ENCODE measurements at places on chromosomes 4 and X. TPM values are rescaled to one million over a fixed set of nuclear protein-coding genes. Genes with fewer than 3 reads are reported as not detected.

Gene UGT2B11
- not detected for total RNA-seq

Gene KLHL13
- total RNA-seq, result 10.6 TPM

Gene F11
- not detected for total RNA-seq

Gene NRK
- 0.49 TPM for total RNA-seq

Gene CNKSR2
- total RNA-seq, result 4.2 TPM

Gene OPRPN
- not detected for total RNA-seq

GRCh38 chr4:89588421-89588820, 248.5 kb downstream of the SNCA start:
- no peak for DNase-seq

DNA sequence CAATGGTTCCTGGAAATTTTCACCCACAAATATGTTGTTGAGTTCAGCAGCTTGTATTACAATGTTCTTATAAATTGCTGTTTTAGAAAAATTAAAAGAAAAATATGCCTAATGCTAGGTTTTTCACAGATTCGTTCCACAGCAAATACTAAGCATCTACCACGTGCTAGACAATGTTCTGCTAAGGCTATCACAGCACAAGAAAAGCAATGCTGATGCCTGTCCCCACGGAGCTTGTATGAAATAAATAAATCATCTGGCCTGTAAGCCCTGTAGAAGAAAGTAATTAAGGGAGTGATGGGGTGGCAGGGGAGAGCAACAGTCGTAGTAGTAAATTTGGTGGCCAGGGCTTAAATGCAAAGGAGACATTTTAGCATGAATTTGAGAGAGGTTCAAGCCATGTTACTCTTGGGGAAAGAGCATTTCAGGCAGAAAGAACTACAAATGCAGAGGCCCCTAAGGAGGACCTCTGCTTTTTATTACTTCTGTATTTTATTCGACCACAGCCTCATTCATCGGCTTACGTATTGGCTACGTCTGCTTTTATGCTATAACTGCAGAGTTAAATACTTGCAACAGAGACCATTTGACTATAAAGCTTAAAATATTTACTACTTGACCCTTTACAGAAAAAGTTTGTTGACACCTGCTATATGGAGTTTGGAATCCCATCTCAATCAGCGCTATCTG, 36.3 kb downstream of the ARAP2 start:
- no peak for DNase-seq

DNA sequence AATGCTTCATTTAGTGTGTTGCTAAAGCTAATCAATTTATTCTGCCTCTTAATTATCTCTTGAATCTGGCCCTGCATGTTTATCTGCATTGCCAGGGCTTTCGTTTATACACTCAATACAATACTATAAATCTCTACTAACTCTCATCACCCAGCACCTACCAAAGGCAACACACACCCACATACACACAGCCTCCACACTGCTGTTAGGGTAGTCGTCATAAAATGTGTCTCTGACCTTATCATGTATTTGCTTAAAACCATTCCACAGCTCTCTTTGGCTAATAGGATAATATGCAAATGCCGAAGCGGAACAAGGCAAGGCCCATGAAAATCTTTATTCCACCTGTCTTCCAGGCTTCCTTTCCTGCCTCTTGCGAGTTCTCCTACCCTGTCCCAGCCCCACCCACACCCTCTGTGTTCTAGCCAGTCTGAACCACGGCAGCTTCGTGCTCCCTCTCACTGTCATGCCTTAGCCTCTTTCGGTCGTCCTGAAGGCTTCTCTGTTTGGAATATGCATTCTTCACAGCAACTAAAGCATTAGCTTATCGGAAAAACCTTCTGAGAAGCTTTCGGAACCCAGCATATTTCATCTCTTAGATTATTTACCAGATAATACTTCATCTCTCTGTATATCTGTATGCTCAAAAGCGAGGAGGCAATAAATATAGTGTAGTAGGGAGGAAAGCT, 333.5 kb downstream of the TENM3 start:
- DNase-seq, result no peak

GRCh38 chrX:3651277-3651676, 62.2 kb downstream of the PRKX start:
- DNase-seq, result no peak

DNA sequence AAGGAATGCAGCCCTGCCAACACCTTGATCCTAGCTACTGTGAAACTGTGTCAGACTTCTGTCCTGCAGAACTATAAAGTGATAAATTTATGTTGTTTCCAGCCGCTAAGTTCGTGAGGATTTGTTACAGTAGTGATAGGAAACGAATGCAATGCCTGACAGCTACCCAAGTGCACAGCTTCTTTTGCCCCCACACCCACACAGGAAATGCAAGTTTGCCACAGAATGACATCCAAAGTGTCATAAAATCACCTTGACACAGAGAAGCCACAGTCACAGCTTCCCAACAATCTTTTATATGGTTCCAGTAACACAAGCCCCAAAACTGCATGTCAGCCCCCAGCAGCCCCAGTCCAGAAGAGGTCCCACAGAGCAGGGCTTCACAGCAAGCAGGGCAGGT, 216.9 kb upstream of the S100G start:
- DNase-seq, result no peak

DNA sequence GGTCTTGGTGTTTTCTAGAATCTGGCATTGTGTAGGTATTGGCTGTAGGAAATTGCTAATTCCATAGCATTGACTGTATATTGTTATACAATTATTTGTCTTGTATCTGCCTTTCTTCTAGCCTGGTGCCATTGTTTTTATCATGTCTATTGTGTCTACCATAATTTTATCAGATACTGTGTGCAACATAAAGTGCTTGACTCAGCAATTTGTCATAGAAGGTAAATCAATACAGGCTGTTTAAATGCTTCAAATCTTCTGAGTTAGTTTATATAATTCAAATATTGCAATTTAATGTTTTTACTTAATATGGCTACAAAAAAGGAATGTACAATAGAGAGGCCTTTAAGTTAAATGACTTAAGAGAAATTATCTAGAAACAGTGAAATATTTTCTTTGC, 263.3 kb upstream of the UGT8 start:
- no peak for DNase-seq

DNA sequence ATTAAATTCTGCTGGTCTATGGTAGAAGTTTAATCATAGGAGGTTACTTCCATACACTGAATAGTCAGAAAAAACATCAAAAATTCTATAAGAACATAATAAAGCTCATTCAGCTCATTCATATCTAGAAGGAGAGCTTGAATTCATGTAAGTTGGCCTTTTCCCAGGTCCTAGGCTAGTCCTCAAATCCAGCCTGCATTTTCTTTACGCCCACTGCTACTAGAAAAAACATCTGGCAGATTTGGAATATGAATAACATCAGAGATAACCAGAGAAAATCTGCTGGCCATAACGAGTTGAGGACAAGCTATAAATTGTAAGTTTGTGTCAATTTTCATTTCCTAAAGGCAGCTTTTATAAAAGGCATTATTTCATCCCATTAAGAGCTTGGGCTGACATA, 95.5 kb downstream of the MXRA5 start:
- DNase-seq, result no peak

DNA sequence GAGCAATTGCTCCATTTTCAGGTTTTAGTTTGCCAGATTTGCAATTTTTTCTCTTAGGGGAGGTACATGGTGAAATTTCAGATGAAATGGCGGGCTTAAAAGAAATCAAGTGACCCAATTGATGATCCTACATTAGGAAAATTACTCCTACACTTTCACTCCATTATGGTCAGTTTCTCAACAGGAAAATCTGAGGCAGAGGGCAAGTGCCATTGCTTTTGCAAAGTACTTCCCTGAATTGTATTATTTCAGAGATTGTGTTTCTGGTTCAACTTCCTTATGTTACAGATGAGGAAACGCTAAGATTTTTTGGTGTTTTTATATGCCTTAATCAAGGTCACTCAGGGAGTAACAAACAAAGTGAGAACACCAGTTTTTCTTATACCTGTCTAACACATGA, 302.2 kb downstream of the ARAP2 start:
- DNase-seq, result no peak

DNA sequence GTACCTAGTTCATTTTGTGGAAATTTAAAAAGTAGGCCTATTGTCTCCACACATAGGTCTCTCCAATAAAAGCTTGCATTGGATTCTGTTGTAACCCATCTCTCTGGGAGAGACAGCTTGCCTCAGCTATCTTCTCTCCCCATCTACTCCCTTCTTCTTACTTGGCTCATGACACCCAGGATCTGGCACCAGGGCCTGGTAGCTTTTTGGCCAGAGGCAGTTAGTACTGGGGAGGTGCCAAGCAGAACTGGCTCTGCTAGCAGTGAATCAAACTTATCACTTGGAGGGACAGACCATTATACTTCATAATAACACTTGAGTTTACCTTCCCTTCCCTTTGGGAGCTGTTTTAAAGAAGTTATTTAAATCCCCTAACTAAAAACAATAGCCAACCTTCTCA, 31.8 kb downstream of the PLAC1 start:
- no peak for DNase-seq

- DNase-seq, result no peak
Observed at GRCh38 chrX:40088803-40089540, 8.8 kb downstream of the BCOR start.

GRCh38 chr4:138864961-138865720, 150.4 kb upstream of the NOCT start:
- DNase-seq, result no peak

GRCh38 chr4:96637971-96638412, 798.1 kb downstream of the PDHA2 start:
- no peak for DNase-seq
